Testis (tissue), 5 donors: ENCODE measurements at places on chromosomes 5 and 9.

DNA sequence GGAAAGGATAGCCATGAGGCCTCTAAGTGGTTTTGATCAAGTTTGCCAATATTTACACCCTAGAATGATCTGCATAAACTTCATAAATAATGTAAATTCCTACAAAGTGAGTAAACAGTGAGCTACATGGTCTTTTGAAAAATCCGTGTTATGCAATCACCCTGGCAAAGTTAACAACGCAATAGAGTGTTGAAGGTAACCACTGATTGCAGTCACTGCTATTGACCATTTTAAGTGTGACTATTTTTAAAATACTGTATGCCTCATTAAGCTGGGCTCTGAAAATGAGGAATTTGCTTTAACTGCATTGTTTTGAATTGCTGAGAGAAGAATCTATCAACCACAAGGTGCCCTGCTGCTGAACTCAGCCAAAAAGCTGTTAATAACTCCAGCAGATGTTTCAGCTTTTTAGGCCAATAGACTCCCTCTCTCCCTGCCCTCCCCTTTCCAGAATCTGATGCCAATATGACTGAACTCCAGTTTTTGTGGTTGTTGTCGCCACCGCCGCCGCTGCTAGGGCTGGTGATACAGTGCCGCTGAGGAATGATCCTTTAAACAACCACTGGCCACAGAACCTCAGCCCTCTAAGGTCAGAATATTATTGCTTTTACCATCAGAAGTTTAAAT is 35.3 kb upstream of the SMARCA2 start:
- H3K4me1 ChIP-seq = no peaks in the 10 kb centered on the region
- no peak for DNase-seq
- no peak overlapping the region for H3K27ac ChIP-seq
- no peak overlapping the region for H3K4me3 ChIP-seq
- H3K27me3 ChIP-seq = no peaks in the 10 kb centered on the region

GRCh38 chr5:89213573-89213972 is 330.6 kb upstream of the MEF2C start:
- peaks cover 9% of the 10 kb centered on the region for H3K4me1 ChIP-seq
- no peak overlapping the region for H3K27ac ChIP-seq
- no peak overlapping the region for H3K4me3 ChIP-seq
- no peaks in the 10 kb centered on the region for H3K36me3 ChIP-seq
- peak; percentile 67 for DNase-seq

- no peaks in the 10 kb centered on the region for H3K4me1 ChIP-seq
- H3K36me3 ChIP-seq = no peaks in the 10 kb centered on the region
- DNase-seq = peak; percentile 31
- H3K27ac ChIP-seq = no peak overlapping the region
- peak overlapping the region; percentile 20 for H3K4me3 ChIP-seq
Measured at GRCh38 chr5:138661291-138661960, 86.2 kb upstream of the HSPA9 start.

DNA sequence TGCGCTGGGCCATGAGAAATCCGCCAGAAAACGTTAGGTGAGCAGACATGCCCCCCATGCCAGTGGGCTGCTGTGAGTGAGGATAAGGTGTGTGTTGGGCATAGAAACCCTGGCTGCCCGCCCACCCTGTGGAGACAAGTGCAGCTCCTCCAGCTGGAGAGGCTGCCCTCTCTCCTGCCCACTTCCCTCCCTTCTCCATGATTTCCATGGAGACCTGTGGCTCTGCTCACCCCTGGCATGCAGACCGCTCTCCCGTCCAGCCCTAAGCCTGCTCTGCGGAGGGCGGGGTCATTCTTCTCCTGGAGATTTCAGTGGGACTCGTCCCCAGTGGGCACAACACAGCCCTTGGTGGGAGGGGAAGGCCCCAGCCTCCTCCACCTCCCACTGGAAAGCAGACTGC is 133.0 kb upstream of the FAM120A start:
- H3K27ac ChIP-seq = no peak overlapping the region
- H3K36me3 ChIP-seq = no peaks in the 10 kb centered on the region
- no peak for DNase-seq

DNA sequence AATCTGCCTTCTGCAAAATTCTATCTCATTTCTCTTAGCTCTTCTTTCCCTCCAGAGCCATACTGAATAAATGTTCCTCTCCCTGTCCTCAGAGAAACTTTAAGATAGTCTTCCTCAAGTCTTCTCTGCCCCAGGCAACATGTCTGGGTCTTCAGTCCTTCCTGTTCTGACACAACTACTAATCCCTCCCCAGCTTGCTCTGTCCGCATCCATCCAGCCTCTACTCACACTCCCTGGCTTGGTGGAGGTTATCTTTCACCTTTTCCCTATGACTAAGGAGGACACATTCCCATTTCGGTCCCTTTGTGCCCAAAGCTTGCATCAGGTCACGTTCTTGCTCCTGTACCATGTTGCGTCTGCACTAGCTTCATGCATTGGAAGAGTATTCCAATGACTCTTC is 143.3 kb downstream of the TTLL11 start:
- no peak overlapping the region for H3K4me3 ChIP-seq
- H3K27me3 ChIP-seq = no peaks in the 10 kb centered on the region
- no peak for DNase-seq
- no peaks in the 10 kb centered on the region for H3K36me3 ChIP-seq
- H3K27ac ChIP-seq = no peak overlapping the region

DNA sequence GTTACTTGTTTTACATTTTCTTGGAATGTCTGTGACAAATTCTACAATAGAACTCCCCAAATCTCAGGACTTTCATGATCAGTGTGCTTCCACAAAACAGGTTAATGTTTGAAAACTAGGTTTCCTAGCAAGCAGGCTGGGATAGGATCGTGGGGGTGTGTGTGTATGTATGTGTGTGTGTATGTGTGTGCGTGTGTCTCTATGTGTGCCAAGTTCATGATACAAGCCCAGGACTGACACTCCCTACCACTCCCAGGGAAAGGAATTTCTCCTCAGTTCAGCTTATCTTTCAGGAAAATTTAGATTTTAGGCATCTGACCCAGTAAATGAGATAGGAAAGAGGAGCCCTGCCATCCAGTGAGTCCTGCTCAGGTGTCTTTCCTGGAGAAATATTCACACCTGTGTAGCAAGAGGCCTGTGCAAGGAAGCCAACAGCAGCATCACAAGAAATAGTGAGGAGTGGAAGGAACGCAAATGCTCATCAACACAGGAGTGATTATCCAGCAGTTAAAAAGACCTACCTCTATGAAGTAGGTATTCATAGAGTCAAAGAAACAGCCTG is 13.8 kb upstream of the ABLIM3 start:
- no peaks in the 10 kb centered on the region for H3K27me3 ChIP-seq
- H3K27ac ChIP-seq = no peak overlapping the region
